NCI-H524 (cell line): ENCODE measurements at places on chromosomes 5 and 9.
A peak's percentile ranks its signal among the peaks of the same experiment; 100 is the strongest.

- DNase-seq: no peak
These were observed 102.5 kb downstream of the SPRY4 start for GRCh38 chr5:142222225-142222865.

DNA sequence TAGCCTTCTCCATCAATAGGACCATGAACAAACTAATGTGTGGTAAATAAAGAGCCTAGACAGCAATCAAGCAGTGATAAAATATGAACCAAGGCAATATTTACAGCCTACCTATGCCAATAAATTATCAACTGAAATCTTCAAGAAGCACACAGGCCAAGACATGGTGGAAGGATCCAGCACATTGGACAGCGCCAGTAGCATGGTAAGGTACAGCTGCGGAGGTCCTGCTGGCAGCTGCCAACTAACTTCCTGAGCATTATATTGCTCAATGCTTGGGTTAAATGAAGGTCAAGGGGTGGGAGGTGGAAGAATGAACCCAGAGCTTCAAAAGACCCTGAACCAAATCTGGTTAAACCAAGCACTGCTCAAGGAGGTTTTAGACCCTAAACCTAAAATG lies 16.5 kb upstream of the SPDL1 start:
- no peak for DNase-seq

GRCh38 chr9:108919517-108919916 lies 14.4 kb downstream of the ELP1 start:
- no peak for DNase-seq

DNA sequence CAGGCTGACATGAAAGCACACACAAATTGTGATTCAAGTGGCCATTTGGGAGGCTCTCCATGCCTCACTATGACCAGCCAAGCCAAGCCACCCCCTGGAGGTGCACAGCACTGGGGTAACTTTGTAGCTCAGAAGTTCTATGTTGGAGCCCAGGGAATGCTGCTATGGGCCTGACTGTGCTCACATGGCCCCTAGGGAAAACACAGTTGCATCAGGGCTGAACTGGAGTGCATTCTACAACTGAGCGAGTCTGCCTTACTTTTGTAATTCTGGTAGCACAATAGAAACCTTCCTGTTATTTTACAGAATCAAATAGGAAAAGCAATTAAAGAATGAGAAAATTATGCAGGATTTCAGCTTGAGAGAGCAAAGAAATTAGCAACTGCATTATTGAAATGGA lies 455.5 kb upstream of the TRPC7 start:
- DNase-seq: no peak

DNA sequence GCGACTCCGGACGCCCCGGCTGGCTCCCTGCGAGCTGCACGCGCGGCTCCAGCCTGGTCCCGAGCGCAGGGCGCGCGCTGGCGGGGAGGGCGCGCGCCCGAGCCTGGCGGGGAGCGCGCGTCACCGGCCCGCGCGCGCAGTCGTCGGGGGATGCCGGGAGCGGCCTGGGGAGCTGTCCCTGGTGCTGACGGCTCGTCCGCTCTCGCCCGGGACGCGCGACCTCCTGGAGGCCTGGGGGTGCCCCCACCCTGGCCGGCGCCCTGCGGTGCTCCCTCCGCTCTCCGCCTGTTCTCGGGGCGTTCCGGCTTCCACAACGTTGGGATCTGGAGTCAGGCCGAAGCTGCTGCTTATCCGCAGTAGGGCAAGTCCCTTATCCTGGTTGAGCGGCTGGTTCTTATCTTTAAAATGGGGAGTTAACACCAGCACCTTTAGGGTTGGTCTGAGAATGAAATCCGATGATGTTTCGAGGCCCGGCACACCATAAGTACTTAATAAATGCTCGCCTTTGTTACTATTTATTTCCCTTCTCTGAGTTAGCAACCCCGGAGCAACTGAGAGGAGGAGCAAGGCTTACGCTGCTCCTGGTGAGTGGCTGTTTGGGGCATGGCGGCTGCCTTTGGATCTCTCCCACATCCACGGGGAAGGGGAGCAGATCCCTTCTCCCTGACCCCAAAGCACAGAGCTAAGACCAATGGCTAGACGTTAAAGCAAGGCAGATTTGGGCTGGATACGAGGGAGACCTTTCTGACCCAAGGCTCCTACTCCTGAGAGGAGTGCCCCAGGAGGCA lies at the start of gene FAM163B:
FAM163B (minus strand) TSS at position 79 of the 788 bp plus-strand sequence. CDS start 29,166 bp downstream, outside the sequence.
- peak; percentile 78 for DNase-seq

GRCh38 chr9:121658591-121658990 lies 7.2 kb downstream of the DAB2IP start:
- DNase-seq: no peak

GRCh38 chr5:14920121-14920520 lies 48.5 kb upstream of the ANKH start:
- DNase-seq: no peak

DNA sequence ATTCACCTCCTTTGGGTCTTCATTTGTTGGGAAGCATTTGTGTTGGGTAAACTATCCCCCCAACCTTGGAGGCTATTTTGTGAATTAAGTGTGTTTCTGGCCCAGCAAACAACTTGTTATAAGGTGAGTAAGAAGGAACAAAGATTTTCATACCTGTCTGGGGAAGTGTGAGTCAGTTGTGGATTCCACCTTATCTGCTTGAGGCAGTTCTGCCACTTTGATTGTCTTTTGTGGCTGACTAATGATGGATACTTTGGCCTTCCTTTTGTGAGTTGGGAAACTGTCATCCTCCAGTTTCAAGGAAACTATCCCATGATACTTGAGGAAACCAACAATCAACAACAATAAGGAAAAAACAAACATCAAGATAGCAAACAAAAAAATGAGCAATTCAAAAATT lies 24.6 kb upstream of the CER1 start:
- DNase-seq: no peak

DNA sequence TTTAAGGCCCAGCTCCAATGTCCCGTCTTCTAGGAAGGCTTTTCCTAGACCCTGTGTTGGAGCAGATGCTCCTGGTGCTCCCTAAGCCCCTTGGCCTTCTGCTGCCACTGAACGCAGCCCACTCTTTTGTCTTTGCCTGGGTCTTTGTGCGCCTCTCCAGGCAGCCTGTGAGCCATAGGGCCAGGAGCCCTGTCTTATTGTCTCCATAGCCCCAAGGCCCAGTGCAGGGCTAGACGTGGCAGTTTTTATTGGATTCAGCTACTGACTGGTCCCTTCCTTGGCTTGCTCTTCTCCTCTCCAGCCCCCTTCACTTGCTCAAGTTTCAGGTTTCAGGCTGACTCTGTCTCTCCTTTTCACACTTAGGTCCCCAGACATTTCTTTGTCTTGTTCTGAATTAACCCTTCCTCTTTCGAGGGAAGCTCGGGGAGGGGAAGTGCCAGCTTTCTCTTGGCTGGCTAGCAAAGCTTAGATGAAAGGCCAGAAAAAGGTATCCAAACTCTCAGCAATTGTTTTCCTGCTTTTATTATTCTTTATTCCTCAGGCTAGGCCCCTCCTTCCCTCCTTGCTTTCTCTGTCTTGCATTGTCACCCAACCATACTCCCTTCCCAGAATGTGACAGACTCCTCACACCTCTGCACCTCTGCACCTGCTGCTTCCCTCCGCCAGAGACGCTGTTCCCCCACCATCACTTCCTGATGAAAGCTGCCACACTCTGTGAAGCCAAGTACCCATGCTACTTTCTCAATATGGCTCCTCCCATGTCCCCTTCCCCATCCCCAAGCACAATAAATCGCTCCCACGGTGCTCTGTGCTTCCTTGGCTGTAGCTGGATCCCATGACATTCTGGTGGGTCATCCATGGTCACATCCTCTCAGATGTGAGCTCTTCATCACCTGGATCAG lies 101.6 kb upstream of the CPEB4 start:
- no peak for DNase-seq

GRCh38 chr5:148833122-148833521 lies 6.7 kb downstream of the ADRB2 start:
- no peak for DNase-seq

DNA sequence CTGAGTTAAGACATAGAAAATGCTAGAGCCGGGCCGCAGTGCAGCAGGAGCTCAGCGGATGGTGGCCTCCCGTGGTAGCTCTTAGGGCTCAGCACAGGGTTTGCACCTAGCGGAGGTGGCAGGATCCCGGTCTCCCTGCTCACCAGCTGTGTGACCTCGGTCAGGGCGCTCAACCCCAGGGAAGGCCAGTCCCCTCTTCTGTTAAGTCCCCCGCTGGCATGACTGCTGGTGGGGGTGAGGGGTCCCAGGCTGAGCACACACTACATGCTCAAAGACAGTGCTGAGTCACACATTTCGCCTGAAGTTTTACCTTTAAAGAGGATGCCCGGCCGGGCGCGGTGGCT lies 39.0 kb downstream of the HRH2 start:
- DNase-seq: no peak

DNA sequence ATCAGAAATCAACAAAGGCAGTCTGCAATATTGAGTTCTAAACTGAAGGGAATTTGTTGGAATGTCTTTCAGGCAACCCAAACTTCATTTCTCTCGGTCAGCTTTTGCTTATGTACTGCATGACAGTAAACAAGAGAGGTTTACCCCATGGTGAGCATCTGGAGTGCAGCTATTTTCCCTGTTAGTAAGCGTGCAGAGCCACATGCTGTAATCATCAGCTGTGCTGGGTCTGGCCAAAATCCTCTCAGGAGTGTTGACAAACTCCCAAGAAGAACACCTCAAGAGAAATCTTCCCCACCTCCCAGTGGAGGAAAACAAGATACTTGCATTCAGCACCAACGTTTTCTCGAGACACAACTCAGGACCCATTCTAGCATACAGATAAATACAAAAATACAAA lies 83.6 kb upstream of the ADAMTSL1 start:
- DNase-seq: no peak

- DNase-seq: no peak
These were observed 7.4 kb downstream of the TRAF1 start for GRCh38 chr9:120918931-120919842.

DNA sequence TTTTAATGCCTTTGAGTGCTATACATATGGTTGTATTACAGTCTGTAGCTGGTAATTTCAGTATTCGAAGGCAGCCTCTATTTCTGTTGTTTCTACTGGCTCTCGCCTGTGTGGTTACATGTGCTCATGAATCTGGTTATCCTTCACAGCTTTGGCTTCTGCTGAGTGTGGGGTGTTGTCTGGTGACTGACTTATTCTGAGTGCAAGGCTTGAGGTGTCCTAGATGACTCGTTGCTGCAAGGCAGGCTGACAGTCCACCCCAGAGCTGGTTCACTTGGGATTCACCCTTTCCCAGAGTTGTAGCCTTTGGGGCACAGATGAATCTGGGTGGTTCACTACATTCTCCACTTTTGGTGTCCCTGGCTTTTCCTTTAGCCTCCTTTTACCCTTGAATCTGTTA lies 41.4 kb downstream of the PDE8B start:
- no peak for DNase-seq

- DNase-seq: no peak
These were observed 3.6 kb downstream of the PSMB7 start for GRCh38 chr9:124411514-124412227.

DNA sequence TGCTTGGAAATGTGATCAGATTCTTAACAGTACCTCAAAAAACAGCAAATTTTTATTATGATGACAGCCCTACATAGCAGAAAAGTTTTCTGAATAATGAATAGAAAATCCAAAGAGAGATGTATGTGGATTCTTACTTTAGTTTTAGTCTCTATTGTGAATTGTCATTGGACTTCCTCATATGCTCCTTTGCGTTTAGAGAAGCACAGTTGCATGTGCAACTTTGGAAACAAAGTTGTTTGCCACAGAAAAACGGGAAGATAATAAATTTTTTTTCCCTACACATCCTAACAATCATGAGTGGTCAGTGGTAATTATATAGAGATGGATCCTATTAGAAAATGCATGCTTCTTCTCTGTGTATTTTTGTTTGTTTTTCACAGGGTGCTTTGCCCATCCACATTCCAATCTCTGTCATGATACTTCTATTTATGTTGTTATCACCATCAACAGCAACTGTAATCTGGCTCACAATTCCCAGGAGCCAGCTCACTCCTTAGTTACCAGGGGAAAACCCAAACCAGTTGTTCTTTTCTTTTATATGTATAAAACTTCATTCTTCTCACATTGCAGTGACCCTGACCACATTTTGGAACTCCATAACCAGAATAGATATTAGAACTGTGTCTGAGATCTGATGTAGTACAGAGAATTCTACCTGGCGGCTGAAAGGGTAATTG lies 118.7 kb downstream of the NDUFS4 start:
- no peak for DNase-seq

DNA sequence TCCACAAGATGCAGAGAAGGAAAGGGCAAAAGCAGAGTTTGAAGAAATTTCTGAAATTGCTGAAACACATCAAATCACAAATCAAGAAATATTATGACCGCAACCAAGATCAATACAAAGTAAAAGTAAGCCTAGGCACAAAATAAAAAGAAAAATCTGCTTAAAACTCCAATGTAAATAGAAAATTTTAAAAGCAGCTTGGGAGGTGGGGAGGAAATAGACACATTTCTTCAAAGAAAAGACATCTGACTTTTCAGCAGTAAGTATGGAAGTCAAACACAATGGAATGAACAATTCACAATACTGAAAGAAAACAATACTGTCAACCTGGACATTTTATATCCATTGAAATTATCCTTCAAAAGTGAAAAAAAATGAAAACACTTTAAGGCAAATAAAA lies 55.1 kb downstream of the HTR4 start:
- DNase-seq: no peak

DNA sequence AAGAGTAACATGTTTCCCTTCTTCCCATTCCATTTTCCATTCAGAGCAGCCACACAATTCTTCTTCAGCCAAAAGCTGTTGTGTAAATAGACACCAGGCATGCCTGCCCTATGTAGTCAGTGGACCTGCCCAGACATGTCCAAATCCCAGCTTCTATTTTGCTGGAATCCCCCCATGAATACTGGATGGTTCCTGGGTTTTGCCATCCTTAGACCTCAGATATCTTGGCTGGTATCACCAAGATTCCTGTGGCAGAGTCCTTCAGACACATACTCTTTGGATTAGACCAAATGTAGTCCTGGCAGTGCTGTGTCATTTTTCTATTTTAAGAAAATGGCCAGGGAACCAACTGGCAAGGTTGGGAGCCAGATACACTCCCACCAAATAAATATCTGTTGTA lies 10.3 kb downstream of the FST start:
- no peak for DNase-seq

- no peak for DNase-seq
These were observed 17.3 kb downstream of the QSOX2 start for GRCh38 chr9:136228107-136228875.
